ENCODE measurements at places on chromosomes 1 and 21.

DNA sequence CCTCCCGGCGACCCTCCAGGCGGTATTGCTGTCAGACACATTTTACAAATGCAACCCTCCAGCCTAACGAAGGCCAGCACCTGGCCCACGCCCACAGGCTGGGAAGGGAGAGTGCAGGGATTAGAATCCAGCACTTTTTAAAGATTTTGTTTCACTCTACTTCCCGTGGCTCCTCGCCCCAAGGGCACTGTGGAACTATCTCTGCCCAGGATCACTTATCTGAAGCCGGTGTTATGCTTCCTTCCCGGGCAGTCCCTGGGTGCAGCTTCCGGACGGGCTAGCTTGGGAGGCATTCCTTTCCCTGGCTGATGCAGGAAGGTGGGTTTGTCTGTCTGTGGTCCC, 35.8 kb downstream of the CCN1 start:
- no peak overlapping the region for H3K4me3 ChIP-seq
- H3K27me3 ChIP-seq, result no peaks in the 10 kb centered on the region
- DNase-seq, result no peak
- no peak overlapping the region for H3K27ac ChIP-seq

- no peak overlapping the region for H3K27ac ChIP-seq
- H3K4me3 ChIP-seq, result no peak overlapping the region
- H3K27me3 ChIP-seq, result no peaks in the 10 kb centered on the region
- DNase-seq, result no peak
- H3K36me3 ChIP-seq, result no peaks in the 10 kb centered on the region
- peaks cover 4% of the 10 kb centered on the region for H3K4me1 ChIP-seq
Observed at GRCh38 chr1:226034482-226034881, 28.0 kb upstream of the H3-3A start.

DNA sequence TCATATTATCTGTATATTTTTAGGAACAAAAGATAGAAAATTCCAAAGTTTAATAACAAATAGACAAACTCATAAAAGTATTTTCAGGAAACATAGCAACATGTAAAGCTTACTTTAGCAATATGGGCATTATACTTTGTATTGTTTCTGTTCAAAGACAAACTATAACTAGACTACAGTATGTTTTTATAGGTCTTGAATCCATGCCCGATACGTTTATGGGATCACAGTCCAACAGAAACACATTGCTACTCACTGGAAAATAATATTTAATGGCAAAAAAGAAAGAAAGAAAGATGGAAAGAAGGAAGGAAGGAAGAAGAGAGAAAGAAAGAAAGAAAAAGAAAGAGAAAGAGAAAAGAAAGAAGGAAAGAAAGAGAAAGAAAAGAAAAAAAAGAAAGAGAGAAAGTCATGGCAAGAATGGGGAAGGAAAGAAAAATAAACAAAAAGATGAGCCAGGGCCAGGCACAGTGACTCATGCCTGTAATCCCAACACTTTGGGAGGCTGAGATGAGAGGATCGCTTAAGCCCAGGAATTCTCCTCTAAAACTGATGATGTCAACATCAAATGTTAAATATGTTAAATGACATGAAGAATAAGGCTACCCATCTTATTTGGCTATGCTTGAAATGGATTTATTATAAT, 32.7 kb downstream of the TM2D1 start:
- DNase-seq, result no peak
- H3K4me3 ChIP-seq, result no peak overlapping the region
- no peaks in the 10 kb centered on the region for H3K27me3 ChIP-seq
- no peaks in the 10 kb centered on the region for H3K4me1 ChIP-seq

GRCh38 chr1:158003406-158003800, 10.0 kb downstream of the KIRREL1 start:
- no peak for DNase-seq
- H3K4me3 ChIP-seq, result no peak overlapping the region
- no peak overlapping the region for H3K27ac ChIP-seq
- no peaks in the 10 kb centered on the region for H3K27me3 ChIP-seq
- no peaks in the 10 kb centered on the region for H3K36me3 ChIP-seq
- no peaks in the 10 kb centered on the region for H3K4me1 ChIP-seq

DNA sequence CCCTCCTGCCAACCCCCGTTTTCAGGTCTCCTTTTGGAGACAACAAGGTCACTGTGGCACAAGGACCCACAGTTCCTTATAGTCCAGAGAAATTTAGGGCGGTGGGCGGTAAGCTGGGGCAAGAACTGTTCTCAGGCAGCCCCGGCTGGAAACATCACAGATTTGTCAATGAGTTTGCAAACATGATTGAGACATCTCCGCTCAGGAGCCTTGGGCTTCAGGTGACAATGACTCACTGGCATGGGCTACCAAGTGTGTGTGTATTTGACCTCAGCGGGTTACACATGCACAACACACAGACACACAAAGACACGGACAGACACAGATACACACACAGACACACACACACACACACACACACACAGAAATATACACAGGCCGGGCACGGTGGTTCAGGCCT, 58.2 kb upstream of the ABCG1 start:
- no peaks in the 10 kb centered on the region for H3K36me3 ChIP-seq
- peaks cover 43% of the 10 kb centered on the region for H3K27me3 ChIP-seq
- no peak overlapping the region for H3K27ac ChIP-seq
- no peak overlapping the region for H3K4me3 ChIP-seq

- no peak for DNase-seq
- H3K36me3 ChIP-seq, result no peaks in the 10 kb centered on the region
- peak overlapping the region; percentile 87 for H3K4me3 ChIP-seq
- no peak overlapping the region for H3K27ac ChIP-seq
- peaks cover 12% of the 10 kb centered on the region for H3K4me1 ChIP-seq
- H3K27me3 ChIP-seq, result no peaks in the 10 kb centered on the region
Observed at GRCh38 chr1:179228783-179229213, 679 bp downstream of the ABL2 start.

DNA sequence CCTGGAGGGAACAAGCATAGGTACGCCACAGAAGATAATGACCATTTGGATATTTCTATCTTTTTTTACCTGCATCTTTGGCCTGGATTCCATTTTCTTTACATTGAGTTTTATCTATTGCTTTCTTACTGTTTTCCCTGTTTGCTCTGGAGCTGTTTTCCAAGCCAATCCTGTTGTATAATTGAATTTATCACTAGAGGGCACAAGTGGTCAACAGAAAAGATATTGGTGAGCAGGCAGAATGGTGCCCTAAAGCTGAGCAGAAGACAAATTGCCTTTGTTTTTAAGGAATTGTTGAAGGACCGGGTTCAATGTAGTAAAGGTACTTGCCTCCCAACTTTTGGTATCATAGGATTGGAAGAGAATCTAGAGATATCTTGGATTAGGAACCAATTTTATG, 152.8 kb downstream of the PPP1R12B start:
- H3K4me1 ChIP-seq, result no peaks in the 10 kb centered on the region
- peak; percentile 39 for DNase-seq
- H3K36me3 ChIP-seq, result no peaks in the 10 kb centered on the region
- no peak overlapping the region for H3K4me3 ChIP-seq
- H3K27ac ChIP-seq, result no peak overlapping the region

DNA sequence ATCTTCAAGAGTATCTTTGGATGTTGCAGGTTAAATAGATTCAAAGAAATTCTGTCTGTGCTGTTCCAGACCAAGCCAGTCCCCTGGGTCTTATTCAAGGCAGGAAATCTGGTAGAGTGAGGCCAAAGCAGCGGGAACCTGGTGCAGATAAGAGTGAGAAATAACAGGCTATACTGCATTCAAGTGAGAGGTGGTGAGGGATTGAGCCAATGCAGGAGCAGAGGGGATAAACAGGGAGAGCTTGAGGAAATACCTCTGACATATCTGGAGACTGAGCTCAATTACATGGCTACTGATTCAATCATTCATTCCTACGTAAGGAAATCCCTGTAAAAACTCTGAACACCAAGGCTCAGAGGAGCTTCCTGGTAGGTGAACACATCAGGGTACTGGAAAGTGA, 17.2 kb upstream of the PSMA5 start:
- H3K4me3 ChIP-seq, result no peak overlapping the region
- H3K27me3 ChIP-seq, result no peaks in the 10 kb centered on the region
- DNase-seq, result no peak
- no peaks in the 10 kb centered on the region for H3K4me1 ChIP-seq

- DNase-seq, result no peak
- no peak overlapping the region for H3K4me3 ChIP-seq
- H3K36me3 ChIP-seq, result no peaks in the 10 kb centered on the region
- H3K27ac ChIP-seq, result no peak overlapping the region
- H3K4me1 ChIP-seq, result no peaks in the 10 kb centered on the region
Observed at GRCh38 chr1:243568793-243569192, 281.2 kb downstream of the AKT3 start.

GRCh38 chr1:95140791-95141190, 23.6 kb downstream of the TLCD4 start:
- no peaks in the 10 kb centered on the region for H3K36me3 ChIP-seq
- H3K4me3 ChIP-seq, result no peak overlapping the region
- no peaks in the 10 kb centered on the region for H3K27me3 ChIP-seq
- H3K4me1 ChIP-seq, result no peaks in the 10 kb centered on the region
- DNase-seq, result no peak
- no peak overlapping the region for H3K27ac ChIP-seq

DNA sequence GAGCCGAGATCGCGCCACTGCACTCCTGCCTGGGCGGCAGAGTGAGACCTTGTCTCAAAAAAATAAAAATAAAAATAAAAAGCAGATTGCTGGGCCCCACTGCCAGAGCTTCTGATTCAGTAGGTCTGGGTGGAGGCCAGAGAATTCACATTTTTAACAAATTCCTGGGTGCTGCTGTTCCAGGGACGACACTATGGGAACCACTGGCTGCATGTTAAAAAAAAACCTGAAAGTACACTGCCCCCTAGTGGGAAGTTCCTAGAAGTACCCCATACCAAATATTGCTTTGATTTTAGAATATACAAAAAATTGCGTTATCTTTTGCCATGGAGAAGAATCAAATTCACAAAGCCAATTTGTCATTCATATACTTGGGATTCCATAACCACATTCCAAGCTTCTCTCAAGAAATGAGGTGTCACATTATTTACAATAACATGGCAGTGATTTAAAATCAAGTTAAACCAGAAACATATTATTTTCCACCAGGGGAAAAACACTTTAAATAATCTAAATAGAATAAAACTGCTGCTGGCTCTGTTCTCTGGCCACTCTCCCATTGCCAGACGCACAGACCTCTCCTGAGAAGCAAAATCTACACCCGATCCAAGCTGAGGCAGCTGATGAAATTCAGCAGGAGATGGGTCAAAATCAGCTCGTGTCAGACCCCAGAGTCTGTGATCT, 27.4 kb downstream of the SYF2 start:
- H3K4me1 ChIP-seq, result no peaks in the 10 kb centered on the region
- no peaks in the 10 kb centered on the region for H3K27me3 ChIP-seq
- DNase-seq, result peak; percentile 59
- H3K36me3 ChIP-seq, result no peaks in the 10 kb centered on the region
- H3K4me3 ChIP-seq, result no peak overlapping the region

GRCh38 chr1:93988634-93989350, 79.6 kb upstream of the GCLM start:
- H3K4me1 ChIP-seq, result peaks cover 9% of the 10 kb centered on the region

- peaks cover 79% of the 10 kb centered on the region for H3K27me3 ChIP-seq
- DNase-seq, result no peak
- H3K4me1 ChIP-seq, result no peaks in the 10 kb centered on the region
- H3K4me3 ChIP-seq, result no peak overlapping the region
- no peaks in the 10 kb centered on the region for H3K36me3 ChIP-seq
Observed at GRCh38 chr1:1039145-1039910, 19.4 kb downstream of the AGRN start.

- H3K27ac ChIP-seq, result peak overlapping the region; percentile 58
- no peaks in the 10 kb centered on the region for H3K36me3 ChIP-seq
- peak; percentile 97 for DNase-seq
- peak overlapping the region; percentile 13 for H3K4me3 ChIP-seq
- H3K4me1 ChIP-seq, result peaks cover 22% of the 10 kb centered on the region
Observed at GRCh38 chr1:184843732-184844495, 89.3 kb upstream of the EDEM3 start.

GRCh38 chr1:63877816-63878215, 104.0 kb downstream of the ROR1 start:
- H3K36me3 ChIP-seq, result no peaks in the 10 kb centered on the region
- no peak overlapping the region for H3K4me3 ChIP-seq
- no peak overlapping the region for H3K27ac ChIP-seq
- H3K4me1 ChIP-seq, result no peaks in the 10 kb centered on the region
- no peaks in the 10 kb centered on the region for H3K27me3 ChIP-seq

GRCh38 chr1:151711951-151712350, 4.7 kb downstream of the CELF3 start:
- H3K27ac ChIP-seq, result no peak overlapping the region
- no peak for DNase-seq
- no peak overlapping the region for H3K4me3 ChIP-seq
- H3K4me1 ChIP-seq, result 0 out of 2 replicates have a peak, but pooled peaks cover 1% of the 10 kb centered on the region
- H3K36me3 ChIP-seq, result no peaks in the 10 kb centered on the region

- H3K36me3 ChIP-seq, result no peaks in the 10 kb centered on the region
- H3K27me3 ChIP-seq, result no peaks in the 10 kb centered on the region
- H3K4me3 ChIP-seq, result no peak overlapping the region
- peak overlapping the region; percentile 96 for H3K27ac ChIP-seq
- peaks cover 74% of the 10 kb centered on the region for H3K4me1 ChIP-seq
- DNase-seq, result peak; percentile 79
Observed at GRCh38 chr1:6922096-6922931, 137.1 kb downstream of the CAMTA1 start.

DNA sequence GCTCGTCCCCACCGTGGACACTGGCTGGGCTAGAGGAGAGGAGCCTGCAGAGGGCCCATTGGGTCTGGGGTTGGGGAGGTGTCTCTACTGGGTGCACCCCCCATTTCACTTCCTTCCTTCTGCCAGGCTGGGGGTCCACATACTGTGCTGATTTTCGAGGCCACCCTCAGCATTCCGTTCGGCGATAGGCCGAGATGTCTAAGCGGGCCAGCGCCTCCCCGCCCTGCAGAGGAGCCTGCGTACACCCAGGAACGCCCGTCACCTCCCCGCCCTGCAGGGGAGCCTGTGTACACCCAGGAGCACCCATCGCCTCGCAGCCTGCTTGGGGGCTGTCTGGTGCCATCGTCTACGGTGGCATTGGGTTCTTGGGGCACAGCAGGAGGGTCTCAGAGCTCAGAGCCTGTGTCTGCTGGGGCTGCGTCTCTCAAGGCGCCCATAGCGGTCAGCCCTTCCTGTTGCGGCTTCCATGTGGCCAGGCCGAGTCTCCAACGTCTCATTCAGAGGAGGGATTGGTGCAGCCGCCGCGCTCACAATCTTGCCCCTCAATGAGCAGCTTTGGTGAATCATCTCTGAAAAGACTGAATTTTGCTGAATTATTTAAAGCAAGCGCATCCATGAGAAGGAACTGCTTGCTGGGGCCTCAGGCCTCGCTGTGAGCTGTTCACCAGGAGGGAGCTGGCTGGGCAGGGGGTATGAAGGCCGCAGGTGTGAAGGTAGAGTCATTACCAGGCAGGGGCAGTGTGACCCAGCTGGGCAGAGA, 30.7 kb upstream of the AGPAT3 start:
- H3K4me3 ChIP-seq, result no peak overlapping the region
- H3K27me3 ChIP-seq, result peaks cover 88% of the 10 kb centered on the region
- H3K4me1 ChIP-seq, result no peaks in the 10 kb centered on the region

- no peaks in the 10 kb centered on the region for H3K4me1 ChIP-seq
- H3K4me3 ChIP-seq, result no peak overlapping the region
- DNase-seq, result no peak
- no peaks in the 10 kb centered on the region for H3K36me3 ChIP-seq
- H3K27ac ChIP-seq, result no peak overlapping the region
Observed at GRCh38 chr21:14871861-14872260, 192.9 kb downstream of the NRIP1 start.

GRCh38 chr1:64632936-64633335, 111.9 kb upstream of the RAVER2 start:
- H3K4me3 ChIP-seq, result no peak overlapping the region
- no peak overlapping the region for H3K27ac ChIP-seq
- peaks cover 19% of the 10 kb centered on the region for H3K4me1 ChIP-seq
- no peaks in the 10 kb centered on the region for H3K36me3 ChIP-seq
- no peak for DNase-seq
- H3K27me3 ChIP-seq, result no peaks in the 10 kb centered on the region
